Activated CD4-positive, alpha-beta T cell treated with anti-CD3 and anti-CD28 coated beads for 4 hours (primary cell): ENCODE measurements at places on chromosomes 13 and 19.

DNA sequence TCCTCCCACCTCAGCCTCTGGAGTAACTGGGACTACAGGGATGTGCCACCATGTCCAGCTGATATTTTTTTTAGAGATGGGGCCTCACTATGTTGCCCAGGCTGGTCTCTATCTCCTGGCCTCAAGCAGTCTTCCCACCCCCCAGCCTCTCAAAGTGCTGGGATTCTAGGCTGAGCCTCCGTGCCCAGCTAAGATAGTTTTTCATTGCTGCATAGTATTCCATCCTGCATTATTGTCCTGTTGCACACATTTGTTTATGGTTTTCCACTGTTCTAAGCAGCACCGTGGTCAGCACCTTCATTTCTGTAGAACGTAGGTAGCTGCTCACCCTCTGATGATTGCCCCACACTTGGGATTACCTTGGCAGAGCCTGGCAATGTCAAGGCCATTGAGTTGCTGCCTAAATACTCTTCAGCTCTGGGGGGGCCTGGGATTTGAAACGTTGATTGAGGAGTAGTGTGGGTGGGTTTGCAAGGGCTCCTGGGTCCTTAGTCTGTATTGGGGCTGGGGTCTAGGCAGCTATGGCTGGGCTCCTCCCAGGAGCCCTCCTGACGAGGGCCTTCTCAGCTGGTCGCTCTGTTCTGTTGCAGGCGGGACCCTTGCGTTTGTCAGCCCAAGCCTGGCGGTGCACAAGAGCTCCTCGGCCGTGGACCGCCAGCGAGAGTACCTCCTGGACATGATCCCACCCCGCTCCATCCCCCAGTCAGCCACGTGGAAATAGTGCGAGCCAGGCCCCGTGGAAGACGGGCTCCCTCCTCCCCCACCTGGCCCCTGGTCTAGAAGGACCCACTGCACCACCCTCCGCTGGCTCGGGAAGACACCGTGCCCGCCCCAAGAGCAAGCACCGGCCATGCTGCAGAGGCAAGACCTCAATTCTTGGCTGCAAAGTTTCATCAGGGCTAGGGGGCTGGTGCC, 10.3 kb downstream of the TSSK6 start:
- DNase-seq = no peak

GRCh38 chr19:43606569-43607229, 5.2 kb upstream of the SRRM5 start:
- DNase-seq = no peak

- no peak for DNase-seq
Observed at GRCh38 chr13:108669381-108669780, 40.0 kb downstream of the MYO16 start.

DNA sequence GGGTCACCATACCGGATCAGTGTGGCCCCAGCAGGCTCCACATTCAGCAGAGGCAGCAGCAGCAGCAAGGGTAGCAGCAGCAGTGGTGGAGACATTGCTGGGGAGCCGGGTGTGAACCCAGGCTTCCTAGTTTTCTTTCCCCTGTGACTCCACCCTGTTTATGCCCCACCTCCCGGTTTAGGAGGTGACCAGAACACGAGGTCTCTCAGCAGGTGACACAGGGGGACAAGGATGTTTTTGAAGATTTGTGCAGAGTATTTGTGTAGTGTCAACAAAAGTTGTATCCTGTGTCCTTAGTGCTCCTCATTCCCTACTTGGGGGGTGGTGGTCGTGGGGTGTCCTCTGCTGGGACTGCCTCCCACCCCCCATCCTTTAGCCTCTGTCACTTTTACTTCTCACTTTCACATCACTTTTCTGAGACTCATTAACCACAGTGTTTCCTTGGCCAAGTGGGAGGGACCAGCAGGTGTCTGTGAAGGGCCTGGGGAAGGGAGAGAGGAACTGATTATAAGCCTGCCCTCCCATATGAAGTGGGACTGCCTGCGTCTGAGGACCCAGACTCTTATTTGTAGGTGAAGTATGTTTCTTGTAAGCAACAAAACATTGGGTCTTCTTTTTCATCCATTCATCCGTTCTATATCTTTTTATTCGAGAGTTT, 15.6 kb upstream of the KCNC3 start:
- no peak for DNase-seq

DNA sequence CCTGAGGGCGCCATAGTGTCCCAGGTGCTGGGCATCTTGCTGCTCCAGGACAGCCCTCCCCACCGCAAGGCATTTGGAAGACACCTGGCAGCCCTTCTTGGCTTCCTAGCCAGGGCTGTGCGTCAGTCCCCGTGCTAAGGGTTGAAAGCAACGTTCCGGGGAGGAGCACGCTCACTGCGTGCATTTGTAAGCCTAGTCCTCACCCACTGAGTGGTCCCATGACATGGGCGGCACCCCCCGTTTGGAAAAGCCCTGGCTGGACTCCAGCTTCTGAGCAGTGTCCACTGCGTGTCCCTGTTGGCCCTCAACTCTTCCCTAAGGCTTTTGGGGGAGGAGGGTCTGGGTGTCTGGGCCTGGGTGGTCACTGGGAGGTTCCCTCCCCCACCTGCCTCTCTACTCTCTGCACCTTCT, 76.3 kb upstream of the GPR183 start:
- DNase-seq = no peak

DNA sequence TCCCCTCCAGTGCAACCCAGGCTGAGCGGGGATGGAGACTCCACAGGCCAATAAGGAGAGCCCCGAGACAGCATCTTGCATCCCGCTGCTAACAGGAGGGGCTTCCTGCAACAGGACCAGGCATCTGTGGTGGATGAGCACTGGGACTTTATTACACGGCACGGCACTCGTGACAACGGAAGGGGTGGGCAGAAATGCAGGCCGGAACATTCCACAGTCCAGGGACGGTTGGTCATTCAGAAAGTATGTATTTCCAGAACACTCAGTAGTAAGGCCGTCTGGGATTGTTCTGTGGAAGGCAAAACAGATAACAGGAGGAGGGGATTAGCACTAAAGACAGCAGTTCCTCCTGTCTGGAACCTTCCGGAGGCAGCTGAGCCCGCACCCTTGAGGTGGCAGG, 3.3 kb upstream of the TM6SF2 start:
- DNase-seq = no peak

GRCh38 chr13:78326633-78327032, 276.7 kb downstream of the POU4F1 start:
- DNase-seq = no peak

GRCh38 chr19:2166741-2167738, 3.3 kb downstream of the DOT1L start:
- no peak for DNase-seq

DNA sequence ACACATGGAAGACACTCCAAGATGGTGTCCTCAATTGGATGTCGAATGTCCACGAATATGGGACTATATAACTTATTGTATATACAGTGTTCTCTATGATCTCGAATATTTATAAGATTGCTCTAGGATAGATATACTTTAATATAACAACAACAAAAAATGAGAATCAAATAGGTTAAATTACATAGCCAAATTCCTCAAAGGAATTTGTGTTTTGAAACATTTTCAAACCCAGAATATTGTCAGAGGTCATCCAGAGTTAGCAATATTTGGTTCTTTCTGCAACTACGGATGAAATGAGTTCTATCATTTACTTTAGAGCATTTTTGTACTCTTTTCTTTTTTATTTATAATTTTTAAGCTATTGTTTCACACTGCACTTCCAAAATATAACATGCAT, 857.8 kb downstream of the GPC5 start:
- DNase-seq = no peak

DNA sequence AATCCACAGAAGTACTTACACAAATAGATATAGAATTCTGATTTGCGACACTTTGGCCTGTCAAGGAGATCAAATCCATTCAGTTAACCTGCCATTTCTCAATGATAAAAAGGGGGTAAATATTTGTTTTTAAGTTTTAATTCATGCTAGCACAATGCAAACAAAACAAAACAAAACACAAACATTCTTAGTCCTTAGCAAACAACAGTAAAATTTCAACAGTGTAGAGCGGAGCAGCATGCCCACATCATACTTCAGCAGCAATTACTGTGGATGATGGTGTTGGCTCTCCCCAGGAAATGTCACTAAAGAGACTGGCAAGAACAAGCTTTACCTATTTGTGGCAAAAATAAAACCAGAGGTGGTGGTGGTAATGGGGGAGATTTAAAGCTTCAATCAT, 625.2 kb upstream of the PCDH20 start:
- DNase-seq = no peak

GRCh38 chr19:35403116-35403760, 32.4 kb downstream of the GPR42 start:
- DNase-seq = no peak

- DNase-seq = no peak
Observed at GRCh38 chr19:20470345-20471135, 95.0 kb downstream of the ZNF737 start.

- DNase-seq = no peak
Observed at GRCh38 chr13:81686877-81687276, 1346.0 kb upstream of the SPRY2 start.

DNA sequence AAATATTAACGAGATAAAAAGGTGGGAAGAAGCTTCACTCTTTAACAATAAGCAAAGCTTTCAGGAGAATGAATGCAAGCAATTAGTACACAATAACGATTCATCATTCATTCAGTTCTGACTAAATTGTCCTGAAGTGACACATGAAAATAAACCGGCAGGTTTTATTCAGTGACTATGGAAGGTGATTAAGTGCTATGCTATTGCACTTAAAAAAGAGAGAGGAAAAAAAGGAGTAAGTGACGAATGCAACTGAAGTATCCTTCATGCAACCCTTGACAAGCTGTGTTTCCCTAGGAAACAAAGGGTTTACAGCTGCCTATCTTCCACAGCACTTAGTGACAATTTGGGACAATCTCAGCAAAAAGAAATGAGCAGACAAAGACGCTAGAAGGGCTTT, 1.4 kb downstream of the LIG4 start:
- no peak for DNase-seq

DNA sequence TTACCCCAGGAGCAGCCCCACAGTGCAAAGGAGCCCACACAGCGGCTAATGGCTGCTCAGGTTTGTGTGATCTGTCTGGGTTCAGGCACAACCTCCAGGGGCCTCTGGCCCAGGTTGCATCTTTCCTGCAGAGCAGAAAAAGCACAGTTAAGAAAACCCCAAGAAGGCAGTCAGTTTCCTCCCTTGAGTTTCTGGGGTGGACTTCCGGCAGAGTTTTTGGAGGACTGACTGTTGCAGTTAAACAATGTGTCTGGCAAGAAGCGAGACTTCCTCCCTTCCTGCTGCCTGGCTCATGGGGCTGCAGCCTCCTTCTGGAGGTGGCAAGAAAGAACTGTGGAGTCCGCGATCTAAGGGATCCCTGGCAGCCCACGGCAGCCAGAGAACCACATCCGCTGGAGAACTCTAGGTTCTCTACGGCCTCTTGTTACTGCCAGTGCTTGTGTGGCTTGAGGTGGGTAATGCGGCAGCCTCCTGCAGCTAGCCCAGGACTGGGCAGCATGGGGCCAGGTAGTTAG, 114.4 kb downstream of the ZDHHC20 start:
- peak; percentile 7 for DNase-seq

DNA sequence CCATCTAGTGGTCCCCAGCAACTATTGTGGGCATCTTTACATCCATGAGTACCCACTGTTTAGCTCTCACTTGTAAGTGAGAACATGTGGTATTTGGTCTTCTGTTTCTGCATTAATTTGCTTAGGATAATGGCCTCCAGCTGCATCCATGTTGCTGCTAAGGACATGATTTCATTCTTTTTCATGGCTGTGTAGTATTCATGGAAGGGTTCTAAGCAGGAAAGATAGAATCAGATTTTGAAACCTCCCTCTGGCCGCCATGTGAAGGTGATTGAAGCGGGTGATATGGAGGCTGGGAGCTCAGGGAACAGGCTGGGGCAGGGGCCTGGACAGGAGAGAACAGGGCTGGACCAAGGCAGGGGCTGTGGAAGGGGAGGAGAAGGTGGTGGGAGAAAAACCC, 20.1 kb downstream of the LTBP4 start:
- no peak for DNase-seq

DNA sequence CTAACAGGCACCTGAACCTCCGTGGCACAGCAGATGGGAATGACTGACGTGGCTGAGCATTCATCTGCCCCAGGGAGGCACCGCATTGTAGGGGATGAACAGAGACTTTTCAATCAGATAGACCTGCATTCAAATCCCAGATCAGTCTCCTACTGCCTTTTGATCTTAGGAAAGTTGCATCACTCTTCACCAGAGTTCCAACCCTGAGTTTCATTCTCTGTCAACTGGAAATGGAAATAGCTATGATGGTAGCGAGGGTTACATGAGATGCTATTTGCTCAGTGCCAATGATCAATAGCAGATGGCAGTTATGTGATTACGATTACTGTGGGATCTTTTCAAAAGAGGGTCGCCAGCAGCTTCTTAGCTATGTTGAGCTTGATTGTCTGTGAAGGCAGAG, 189.3 kb upstream of the RFC3 start:
- DNase-seq = no peak

- no peak for DNase-seq
Observed at GRCh38 chr19:48186541-48186991, 16.1 kb downstream of the ZSWIM9 start.

DNA sequence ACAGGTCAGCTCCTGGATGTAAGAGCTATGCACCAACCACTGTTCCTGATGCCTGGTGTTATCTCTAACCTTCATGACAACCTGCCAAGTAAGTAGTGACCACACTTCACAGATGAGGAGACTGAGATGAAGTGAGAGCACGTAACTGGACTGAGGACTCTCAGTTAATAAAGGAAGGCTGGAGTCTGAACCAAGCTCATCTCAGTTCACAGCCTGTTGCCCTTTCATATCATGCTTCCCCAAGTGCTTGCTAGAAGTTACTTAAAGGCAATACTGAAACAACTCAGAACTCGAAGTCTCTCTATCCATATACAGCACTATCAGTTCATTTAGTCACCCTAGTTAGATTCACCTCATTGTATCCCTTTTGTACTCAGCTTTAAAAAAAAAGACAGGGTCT, 119.7 kb downstream of the ABCC4 start:
- no peak for DNase-seq

GRCh38 chr13:22285867-22286266, 615.0 kb downstream of the FGF9 start:
- DNase-seq = no peak

DNA sequence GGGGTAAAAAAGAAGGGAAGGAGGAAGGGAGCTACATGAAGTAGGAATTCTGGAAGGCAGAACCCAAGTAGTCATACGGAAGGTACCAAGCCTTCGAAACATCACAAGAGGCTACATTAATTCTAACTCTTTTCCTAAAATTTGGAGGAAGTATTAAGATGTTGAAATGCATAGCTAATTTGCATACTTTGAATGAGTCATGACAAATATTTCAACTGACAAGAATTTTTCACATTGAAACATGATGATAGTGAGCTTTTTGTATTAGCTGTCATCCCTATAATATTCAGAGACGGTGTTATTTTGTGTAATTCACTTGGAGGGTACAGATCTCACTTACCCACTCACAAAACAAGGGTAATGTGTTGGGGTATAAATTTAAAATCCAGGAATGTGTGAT, 9.1 kb upstream of the ACOD1 start:
- DNase-seq = no peak

GRCh38 chr19:8363803-8364771, at the start of gene ANGPTL4:
Gene ANGPTL4 (plus strand): TSS chr19:8364155. CDS start chr19:8364322, 167 bp downstream.
- DNase-seq = peak; percentile 74
